ENCODE measurements at places on chromosomes 1 and 21.

- no peak for DNase-seq
Measured at GRCh38 chr1:234752927-234753326, 142.9 kb upstream of the IRF2BP2 start.

DNA sequence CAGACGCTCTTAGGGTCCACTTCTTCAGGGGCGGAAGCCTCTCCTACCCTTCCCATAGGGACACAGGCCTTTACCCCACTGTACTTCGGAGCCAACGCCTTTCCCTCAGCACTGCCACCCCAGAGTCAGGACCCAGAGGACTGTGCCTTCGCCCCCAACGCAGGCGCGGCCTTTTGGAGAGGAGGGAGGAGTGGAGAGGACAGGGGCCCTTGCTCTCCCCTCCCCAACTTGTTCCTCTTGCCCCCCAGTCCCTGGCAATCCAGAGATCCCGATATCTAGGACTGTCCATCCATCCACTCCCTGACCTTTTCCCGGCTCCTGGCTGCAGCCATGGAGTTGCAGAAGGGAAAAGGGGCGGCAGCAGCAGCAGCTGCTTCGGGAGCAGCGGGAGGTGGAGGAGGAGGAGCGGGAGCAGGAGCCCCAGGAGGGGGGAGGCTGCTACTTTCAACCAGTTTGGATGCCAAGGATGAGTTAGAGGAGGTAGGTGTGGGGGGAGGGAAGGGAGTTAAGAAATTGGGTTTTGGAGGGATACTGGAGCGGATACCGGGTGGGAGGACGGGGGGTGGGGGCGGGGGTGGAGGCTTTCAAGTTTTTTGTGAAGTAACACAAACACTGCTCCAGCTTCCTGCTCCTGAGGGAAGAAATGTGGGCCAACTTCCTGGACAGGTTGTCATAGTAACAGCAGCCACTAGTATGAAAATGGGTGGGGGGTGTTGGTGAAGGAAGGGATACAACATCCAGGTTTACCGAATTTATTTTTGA, 636 bp downstream of the INTS3 start:
- DNase-seq: no peak

GRCh38 chr1:225555821-225556220, 97.1 kb downstream of the ENAH start:
- no peak for DNase-seq

- no peak for DNase-seq
Measured at GRCh38 chr1:218705911-218706893, 361.1 kb downstream of the TGFB2 start.

DNA sequence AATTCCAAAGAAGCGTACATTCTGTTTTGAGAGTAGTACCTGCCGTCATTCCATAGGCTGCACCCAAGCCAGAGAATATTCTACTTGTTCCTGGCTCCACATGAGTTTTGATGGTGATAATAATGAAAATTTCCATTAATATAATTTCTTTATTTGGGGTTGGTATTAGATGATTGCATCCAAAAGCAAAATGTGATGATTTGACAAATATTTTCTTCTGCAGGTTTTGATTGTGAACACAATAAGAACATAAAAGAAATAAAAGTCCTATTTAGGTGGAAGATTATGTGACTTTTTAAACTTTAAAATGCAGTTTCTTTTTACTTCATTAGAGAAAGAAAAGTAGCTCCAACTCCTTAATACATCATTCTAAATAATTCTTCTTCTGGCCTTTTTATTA, 284.8 kb upstream of the FMN2 start:
- no peak for DNase-seq

DNA sequence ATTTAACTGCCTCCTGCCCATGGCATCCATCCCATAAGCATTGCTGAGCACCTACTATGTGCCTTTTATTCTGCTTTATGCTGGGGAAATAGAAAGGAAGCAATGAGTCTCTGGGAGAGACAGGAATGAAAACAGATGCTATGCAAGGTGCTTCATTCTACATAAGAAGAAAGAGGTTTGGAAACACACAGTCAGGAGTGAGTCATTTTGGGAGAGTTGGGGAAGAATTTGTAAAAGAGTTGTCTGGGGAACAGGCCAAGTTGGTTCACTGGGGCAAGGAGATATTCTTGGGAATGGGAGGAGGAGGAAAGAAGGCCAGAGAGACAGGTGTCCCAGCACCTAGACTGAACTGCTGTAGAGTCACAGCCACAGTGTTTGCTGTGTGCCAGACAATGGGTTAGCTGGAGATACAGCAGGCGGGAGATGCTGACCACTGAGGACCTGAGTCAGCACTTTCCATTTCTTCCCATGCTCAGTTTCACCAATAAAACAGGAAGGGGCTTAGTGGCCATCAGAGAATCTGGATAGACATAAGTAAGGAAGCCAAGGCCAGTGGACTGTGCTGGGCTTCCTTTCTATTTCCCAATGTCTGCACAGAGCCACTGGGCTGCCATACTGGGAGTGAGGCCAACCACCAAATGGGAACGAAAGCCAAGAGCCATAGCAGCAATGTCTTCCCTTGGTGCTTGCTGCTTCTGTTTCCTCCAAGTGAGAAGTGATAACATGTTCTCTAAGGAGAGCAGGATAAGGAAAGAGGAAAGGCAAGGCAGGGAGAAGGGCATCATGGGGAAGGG, 187.7 kb upstream of the USP24 start:
- no peak for DNase-seq

DNA sequence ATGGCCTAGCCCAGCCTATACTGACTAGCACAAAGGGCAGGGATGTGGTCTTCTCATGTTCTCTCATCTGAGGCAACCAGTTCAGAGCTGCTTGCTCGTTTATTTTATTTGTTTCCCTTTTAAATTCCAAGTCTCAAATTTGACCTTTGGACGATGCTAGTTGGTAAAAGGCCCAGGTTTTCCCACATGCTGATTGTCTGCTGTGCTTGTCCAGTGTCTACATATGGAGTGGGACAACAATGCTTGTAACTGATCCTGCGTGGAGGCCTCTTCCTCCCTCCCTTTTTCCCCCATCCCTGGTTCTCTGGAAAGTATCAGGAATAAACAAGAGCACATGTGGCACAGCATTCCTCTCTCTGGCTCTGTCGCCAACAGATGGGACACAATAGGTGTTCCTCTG, 34.0 kb upstream of the BEND5 start:
- no peak for DNase-seq

- DNase-seq: no peak
Measured at GRCh38 chr1:229759037-229759435, 133.0 kb downstream of the URB2 start.

- no peak for DNase-seq
Measured at GRCh38 chr1:41568204-41568603, 83.7 kb upstream of the EDN2 start.

DNA sequence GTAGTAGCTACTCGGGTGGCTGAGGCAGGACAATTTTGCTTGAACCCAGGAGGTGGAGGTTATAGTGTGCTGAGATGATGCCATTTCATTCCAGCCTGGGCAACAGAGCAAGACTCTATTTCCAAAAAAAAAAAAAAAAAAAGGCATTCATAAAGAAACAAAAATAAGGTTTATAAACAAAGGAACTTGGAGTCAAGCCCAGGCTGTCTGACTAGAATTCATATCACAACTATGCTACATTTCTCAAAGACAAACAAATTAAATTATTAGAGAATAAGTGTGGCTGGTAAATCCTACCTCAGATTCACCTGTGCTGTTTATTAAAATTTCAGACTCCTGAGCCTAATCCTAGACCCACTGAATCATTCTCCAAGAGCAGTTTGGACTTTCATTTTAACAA, 4.2 kb downstream of the GCLM start:
- DNase-seq: no peak

- DNase-seq: no peak
Measured at GRCh38 chr21:42392731-42393442, 3.0 kb downstream of the TMPRSS3 start.

GRCh38 chr1:46489638-46490405, at the start of gene DMBX1:
TSS of gene DMBX1 (plus strand) at chr1:46489836. CDS start at chr1:46507011, 17,175 bp downstream.
- no peak for DNase-seq

DNA sequence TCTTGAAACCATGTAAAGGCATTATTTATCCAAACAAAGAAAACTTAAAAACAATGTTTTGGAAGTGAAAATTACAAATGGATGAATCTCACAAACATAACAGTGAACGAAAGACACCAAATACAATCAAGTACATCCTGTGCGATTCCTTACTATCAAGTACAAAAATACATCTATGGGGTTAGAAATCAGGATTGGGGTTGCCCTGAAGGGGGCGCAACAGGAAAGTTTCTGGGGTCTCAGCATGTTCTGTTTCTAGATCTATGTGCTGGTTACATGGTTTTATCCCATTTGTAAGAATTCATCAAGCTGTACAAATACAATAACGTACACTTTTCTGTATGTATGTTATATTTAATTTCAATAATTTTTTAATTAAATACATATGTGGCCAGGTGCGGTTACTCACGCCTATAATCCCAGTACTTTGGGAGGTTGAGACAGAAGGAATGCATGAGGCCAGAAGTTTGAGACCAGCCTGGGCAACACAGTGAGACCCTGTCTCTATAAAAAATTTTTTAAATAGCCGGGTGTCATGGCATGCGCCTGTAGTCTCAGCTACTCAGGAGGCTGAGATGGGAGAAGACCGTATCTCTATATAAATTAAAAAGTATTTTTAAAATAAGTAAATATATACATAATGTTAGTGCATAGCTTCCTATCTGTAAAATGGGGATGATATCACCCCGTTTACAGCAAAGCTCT, 121.5 kb upstream of the SOD1 start:
- DNase-seq: no peak

- no peak for DNase-seq
Measured at GRCh38 chr1:56074007-56074651, 505.2 kb downstream of the PLPP3 start.

GRCh38 chr1:37677808-37678207, 14.5 kb upstream of the CDCA8 start:
- no peak for DNase-seq

DNA sequence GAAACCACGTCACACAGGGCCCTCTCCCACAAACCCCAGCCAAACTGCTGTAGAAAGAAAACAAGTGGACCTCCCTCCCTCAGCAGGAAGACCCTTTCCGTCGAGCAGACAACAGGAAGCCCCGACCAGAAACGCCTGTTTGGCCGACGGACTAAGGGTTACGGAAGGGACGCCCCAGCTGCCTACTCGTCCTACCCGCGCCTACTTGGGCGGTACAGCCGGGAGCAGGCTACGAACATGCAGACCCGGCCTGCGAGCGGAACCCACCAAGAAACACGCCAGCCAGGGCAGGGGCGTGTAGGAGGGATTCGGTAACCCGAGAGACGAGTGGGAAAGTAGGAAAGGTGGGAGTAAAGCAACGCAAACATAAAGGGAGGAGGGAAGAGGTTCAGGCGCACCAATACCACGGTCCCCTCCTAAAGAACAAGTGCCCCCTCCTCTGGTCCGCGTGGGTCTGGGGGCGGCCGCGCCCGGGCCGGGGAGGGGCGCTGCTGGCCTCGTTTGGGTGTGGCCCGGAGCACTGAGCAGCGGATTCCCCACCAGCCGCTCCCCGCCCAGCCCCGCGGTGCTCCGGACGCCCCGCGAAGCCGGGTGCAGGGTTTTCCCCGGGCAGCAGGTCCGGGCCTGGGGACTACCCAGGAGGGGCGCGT, 450 bp downstream of the S100A10 start:
- DNase-seq: no peak

DNA sequence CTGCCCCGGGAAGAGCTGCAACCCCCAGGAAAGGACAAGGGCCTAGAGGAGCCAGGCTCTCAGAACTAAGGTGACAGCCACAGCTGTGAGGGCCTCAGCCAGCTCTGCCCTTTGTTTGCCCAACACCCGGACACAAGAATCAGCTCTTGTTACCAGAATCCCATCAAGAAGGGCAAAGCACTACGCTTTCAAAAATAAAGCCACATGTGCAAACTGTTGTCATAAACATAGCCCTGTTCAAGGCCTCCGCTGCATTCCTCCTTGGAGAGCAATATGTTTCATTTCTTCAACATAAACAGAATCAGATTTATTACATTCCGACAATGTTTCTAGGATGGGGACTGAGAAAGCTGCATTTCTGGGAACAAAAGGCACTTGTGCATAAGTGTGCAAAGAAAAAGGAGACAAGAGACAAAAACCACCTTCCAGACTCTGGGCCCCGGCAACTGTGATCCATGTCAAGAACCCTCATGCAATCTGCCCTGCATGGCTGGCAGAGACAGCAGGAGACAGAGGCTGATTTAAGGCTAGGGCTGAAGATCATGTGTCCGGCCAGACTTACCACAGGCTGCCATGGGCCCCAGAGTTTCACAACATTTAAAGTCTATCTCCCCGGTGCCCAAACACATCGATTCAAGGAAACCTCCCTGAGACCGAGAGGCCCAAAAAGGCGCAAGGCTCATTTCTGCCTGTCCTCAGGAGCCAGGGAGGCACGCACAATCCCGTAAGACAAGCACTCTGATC, 71.0 kb downstream of the SSBP3 start:
- no peak for DNase-seq

GRCh38 chr1:90717665-90718410, 736 bp upstream of the BARHL2 start:
- no peak for DNase-seq

GRCh38 chr1:201702936-201703335, 126.0 kb upstream of the IPO9 start:
- peak; percentile 89 for DNase-seq

- DNase-seq: no peak
Measured at GRCh38 chr1:180603223-180603849, 28.5 kb upstream of the XPR1 start.

DNA sequence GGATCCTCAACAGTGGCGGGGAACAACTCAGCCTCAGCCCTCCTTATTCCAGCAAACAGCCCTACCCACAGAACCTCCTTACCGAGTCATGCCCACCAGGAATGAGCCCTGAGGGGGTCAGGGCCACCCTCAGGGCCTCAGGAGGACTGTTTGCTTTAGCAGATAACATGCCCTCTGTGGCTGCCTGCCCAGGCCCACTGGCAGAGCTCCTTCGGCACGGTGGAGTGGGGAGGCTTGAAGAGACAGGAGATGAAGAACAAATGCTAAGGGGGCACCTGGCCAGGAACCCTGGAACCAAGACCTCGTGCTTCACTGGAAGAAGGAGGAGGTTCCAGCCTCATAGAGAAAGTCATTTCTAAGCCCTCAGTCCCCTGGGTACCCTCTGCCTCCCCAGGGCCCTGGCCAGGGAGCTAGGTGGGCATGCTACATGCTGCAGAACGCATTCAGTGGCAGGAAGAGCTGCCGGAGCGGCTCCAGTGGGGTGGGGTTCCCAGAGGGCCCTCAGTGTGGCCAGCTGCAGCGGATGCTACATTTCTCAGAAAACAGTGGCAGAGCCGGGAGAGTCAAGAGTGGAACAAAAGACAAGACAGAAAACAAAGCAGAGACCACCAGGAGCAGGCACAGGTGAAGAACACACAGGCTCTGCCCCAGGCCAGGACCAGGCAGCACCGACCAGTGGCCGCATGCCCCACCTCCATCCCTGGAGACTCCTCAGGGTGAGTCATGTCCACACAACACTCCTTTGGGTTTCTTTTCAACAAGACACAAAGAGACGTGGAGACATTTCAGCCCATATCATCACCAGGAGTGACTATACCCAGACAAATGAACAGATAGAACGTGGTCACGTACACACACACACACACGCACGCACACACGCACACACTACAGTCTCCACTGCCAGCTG, 39.8 kb downstream of the RIMS3 start:
- DNase-seq: no peak

DNA sequence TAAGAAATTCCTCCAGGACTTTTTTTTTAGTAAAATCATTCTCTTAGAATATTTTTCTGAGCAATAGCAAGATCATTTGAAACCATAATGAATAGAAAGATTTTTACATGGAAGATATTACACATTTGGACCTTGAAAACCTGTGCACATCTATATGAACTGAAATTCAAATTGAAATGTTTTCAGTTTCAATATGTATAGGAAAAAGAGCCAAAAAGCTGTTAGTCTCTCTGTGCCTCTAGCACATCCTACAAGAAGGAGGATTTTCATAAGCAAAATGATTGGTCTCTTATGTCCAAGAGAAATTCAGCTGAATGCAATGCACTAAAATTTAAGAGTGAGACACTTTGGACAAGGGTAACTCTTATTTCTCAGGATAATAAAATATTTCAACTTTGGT, 8.2 kb downstream of the HMCN1 start:
- DNase-seq: no peak
